ENCODE measurements at places on chromosomes 11 and 22.

DNA sequence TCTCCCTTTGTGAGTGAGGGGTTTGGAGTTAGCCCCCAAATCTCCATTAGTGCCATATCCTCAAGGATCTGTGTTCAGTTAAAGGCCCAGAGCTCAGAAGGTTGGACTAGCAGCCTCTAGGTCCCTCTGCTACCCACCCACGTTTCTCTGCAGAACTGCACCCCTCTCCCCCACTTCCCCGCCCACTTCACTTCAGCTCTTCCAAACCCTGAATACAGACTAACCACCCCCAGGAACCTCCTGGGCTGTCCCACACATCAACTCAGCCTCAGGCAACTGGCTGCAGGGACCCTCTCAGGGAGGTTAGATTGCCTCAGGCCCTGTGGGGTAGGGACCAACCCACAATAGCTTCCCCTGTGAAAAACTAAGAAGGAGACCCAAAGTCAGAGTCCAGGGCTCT, 840 bp downstream of the VPREB3 start:
- DNase-seq = no peak

DNA sequence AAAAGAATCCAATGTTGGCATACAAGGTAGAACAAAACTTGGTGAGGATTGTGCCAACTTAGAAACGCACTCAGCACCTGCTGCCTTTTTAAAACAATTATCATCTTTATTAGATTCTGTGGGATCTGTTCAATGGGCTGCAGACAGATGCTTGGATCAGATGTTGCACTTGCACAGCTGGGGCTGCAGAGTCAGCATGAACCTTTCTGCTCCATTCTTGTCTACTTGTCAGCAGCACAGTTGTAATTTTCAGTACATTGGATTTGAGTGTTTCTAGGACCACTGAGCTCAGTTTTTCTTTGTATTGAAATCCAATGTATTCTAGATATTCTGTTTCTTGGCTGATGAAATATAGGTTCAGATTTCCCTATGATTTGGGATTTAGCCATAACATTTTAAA, 164.5 kb downstream of the LUZP2 start:
- no peak for DNase-seq

GRCh38 chr11:94767701-94768601, at the start of gene AMOTL1:
AMOTL1 (plus strand) TSS chr11:94768356; CDS start chr11:94768512, 156 bp downstream.
- DNase-seq = no peak

- DNase-seq = no peak
Measured at GRCh38 chr11:65474864-65475263, 24.0 kb upstream of the MALAT1 start.

DNA sequence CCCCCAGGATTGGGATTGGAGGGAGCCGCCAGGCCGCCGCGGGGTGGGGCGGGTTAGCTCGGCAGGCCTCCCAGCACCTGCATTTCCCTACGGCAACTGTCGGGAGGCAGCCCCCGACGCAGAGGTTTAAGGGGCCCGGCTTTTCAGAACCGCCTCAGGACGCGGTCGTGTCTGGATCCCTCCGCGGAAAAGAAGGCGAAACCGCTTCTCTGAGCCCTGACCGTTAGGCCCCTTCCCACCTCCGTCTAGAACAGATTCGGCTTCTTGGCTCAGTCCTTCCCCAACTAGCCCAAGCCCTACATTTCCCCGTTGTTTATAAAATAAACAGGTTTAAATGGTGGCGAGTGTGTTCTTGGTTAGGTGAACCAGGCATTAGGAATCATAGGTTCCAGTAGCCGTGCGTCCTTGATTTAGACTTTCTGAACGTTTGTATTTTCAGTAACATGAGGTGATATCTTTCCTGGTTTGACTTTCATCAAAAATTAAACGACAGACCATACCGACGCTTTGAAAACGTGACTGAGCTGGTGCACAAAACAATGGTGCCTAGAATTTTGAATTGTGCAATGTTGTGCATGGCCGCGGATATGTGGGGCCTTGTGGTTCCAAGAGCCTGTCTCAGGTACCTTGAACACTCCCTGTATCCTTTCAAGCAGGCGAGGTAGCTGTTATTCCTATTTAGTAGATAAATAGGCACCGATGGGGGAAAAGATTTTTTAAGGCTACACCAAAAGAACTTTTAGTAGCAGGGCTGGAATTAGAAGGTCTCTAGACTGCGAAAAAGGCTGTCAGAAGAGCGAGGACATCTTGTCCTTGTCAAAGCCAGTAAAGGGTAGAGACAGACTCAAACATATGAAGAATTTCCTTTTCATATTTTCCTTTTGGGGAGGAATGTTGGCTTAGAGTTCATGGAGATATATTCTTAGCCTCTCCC, 1.2 kb upstream of the HSPA8 start:
- DNase-seq = peak; percentile 50

DNA sequence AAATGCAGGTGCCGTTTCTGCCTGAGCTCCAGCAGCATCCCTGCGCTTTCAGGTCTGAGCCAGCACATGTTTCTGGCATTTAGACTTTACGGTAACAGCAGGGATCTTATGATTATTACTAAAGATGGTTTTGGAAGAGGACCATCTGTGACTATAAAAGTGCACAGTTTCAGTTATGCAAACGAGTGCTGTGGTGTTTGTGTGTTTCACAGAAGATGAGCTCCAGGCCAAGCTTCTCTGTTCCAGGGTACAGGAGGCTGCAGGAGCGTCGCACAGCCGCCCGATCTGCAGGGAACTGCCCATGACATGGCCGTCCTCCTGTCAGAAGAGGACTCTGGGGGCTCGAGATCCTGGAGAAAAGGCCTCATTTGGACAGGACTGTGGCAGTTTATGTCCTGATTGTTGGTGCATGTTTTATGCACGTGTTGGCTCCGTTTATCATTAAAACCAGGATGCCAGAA, 297.3 kb downstream of the TBC1D22A start:
- no peak for DNase-seq

DNA sequence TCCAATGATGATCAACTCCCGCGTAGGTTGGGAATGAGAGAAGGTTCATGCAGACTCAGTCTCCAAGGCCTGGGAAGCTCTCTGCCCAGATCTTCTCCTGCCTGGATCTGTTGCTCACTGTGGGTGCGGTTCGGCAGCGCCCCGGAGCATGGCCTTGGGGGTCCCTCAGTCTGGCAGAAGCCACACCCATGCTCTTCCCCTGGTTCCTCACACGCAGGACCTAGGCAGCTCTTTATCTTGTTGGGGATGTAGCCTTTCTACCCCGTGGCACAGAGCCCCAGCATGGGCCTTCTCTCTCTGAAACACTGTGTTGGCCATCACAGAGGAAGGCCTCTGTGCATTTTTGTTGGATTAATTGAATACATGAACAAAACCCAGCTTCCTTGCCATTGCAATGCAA, 1461.6 kb downstream of the BRD1 start:
- no peak for DNase-seq

DNA sequence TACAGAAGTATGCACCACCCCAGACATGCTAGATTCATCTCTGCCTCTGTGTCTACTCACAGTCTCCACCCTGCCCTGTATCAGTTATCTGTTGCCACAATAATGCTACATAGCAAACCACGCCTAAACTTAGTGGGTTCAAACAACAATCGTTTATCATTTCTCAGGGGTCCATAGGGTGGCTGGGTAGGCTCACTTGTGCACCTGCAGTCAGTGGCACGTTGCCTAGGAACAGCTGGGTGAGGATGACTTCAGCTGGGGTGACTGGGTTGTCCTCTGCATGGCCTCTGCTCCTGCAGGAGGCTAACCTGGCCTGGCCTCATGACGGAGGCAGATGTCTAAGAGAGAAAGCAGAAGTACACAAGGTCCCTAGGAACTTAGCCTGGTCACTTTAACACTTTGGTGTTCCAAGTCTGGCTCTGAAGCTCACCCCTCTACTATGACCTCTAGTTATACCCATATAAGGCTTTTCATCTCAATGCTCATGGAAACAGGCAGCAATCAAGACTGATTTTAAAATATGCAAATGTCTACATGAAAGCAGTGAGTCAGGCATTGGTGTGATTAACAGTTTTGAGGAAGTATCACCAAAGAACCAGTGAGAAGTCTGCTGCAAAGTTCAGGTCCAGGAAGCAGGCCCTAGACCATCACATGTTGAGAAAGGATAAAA, 10.7 kb downstream of the OLFML1 start:
- DNase-seq = no peak

- no peak for DNase-seq
Measured at GRCh38 chr11:492427-493226, 14.4 kb downstream of the RNH1 start.

- no peak for DNase-seq
Measured at GRCh38 chr11:12667646-12668045, 6.6 kb upstream of the TEAD1 start.

- no peak for DNase-seq
Measured at GRCh38 chr22:47421846-47422245, 659.4 kb downstream of the TBC1D22A start.

DNA sequence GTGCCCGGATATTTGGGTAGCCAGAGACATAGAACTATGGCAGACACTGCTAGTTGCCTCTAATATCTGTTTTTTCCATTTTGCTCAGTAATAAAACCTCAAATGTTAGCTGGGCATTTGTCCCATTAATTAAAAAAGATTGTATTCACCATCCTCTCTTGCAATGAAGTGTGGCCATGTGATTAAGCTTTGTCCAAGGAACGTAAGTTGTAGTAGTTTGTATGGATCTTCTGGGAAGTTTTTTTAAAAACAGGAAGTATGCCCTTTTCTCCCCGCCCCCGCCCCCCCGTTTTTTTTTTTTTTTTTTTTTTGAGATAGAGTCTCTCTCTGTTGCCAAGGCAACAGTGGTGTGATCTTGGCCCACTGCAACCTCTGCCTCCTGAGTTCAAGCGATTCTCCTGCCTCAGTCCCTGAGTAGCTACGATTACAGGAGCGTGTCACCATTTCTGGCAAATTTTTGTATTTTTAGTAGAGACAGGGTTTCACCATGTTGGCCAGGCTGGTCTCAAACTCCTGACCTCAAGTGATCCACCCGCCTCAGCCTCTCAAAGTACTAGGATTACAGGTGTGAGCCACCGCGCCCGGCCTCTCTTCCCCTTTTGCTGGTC, 1.7 kb upstream of the TMEM135 start:
- no peak for DNase-seq

GRCh38 chr22:19656541-19657251, 57.6 kb upstream of the SEPTIN5 start:
- DNase-seq = no peak

- no peak for DNase-seq
Measured at GRCh38 chr11:34793666-34794065, 122.5 kb downstream of the APIP start.

- DNase-seq = no peak
Measured at GRCh38 chr11:30244265-30244664, 13.5 kb downstream of the FSHB start.

DNA sequence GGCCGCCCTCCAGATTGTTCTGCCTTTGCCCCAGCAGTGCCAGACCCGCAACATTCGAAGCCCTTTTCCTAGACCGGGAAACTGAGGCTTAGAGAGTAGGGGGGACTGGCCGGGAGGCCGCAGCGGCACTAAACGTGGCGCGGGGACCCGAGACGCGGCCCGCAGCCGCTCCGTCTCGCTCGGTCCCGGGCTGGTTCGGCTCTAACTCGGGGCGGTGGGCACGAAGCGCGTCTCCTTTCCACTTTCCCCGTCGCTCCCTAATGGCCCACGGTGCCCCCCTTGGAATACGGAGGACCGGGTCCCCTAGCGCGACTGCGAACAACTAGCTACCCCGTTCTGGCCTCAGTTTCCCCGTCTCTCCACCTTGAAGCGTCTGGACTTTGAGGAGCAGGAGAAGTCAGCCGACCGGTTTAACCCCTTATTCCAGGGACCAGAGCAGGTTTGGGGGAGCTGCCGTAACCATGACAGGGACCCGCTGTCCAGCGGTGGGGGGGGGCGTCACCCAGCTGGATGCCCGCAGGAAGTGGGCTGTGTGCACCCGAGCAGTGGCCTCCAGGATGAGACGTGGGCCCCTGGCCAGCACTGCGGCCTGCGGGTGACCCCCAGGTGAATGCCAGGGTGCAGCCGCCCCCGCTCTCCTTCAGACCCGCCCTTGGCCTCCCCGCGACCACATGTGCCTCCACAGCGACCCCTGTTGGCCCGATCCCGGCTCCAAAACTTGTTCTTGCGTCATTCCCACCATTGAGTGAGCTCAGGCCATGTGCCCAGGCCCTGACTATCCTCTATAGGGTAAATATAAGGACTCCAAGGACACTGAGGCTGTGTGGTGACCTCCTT, 1.1 kb downstream of the CDC42EP1 start:
- DNase-seq = peak; percentile 77

- no peak for DNase-seq
Measured at GRCh38 chr11:6094186-6094585, 13.3 kb upstream of the OR56B4 start.

GRCh38 chr11:5476186-5476819, 12.2 kb upstream of the OR52D1 start:
- no peak for DNase-seq

DNA sequence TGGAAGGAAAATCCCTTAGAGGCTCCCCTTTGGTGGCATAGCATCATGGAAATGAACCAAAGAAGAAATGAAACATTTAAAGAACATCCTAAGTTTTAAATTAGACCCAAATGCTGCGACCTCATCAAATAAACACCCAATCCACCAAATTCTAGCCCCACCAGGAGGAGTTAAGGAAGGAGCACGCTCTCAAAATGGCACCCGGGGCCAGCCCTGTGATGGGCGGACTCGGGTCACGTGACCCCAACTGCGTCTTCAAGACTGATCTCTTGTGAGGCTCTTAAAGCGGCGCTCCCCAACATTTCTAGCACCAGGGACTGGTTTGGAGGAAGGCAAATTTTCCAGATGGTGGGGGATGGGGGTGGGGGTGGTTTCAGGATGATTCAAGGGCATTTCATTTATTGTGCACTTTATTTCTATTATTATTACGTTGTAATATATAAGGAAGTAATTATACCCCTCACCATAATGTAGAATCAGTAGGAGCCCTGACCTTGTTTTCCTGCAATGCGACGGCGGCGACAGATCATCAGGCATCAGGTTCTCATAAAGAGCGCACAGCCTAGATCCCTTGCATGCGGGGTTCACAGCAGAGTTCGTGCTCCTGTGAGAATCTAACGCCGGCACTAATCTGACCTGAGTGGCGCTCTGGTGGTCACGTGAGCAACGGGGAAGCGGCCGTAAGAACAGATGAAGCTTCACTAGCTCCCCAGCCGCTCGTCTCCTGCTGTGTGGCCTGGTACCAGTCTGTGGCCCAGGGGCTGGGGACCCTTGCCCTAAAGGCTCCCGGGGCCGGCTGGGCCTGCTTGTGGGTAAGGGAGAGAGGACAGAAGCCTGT, 90.6 kb upstream of the SLC22A12 start:
- DNase-seq = no peak

- DNase-seq = no peak
Measured at GRCh38 chr11:57471496-57471895, 11.2 kb downstream of the RTN4RL2 start.

GRCh38 chr11:12968101-12968500, 41.0 kb upstream of the RASSF10 start:
- DNase-seq = no peak

GRCh38 chr11:62338218-62338617, 970 bp downstream of the ASRGL1 start:
- DNase-seq = no peak

- DNase-seq = no peak
Measured at GRCh38 chr11:123429336-123429735, 733 bp upstream of the GRAMD1B start.

DNA sequence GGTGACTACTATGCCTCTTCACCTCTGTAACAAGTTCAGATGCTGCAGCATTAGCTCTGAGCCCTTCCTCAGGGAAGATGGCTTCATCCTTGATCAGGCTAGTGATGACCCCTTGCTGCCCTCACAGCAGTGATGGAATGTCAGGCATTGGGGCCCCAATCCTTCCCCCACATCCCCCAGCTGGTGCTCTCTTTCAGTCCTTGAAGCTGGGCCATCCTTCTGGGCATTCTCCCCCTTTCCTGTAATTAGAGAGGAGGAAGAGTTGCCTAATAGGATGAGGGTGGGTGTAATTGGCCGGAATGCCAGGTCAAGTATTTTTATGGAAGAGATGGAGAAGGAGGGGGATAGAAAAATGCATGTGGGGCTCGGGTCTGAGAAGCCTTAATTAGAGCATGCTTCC, 62.6 kb downstream of the TRAF6 start:
- DNase-seq = no peak
